ENCODE measurements at places on chromosomes 12 and 14.
A peak's percentile ranks its signal among the peaks of the same experiment; 100 is the strongest.

- no peak for DNase-seq
Observed at GRCh38 chr12:45357539-45358417, 141.9 kb downstream of the ANO6 start.

DNA sequence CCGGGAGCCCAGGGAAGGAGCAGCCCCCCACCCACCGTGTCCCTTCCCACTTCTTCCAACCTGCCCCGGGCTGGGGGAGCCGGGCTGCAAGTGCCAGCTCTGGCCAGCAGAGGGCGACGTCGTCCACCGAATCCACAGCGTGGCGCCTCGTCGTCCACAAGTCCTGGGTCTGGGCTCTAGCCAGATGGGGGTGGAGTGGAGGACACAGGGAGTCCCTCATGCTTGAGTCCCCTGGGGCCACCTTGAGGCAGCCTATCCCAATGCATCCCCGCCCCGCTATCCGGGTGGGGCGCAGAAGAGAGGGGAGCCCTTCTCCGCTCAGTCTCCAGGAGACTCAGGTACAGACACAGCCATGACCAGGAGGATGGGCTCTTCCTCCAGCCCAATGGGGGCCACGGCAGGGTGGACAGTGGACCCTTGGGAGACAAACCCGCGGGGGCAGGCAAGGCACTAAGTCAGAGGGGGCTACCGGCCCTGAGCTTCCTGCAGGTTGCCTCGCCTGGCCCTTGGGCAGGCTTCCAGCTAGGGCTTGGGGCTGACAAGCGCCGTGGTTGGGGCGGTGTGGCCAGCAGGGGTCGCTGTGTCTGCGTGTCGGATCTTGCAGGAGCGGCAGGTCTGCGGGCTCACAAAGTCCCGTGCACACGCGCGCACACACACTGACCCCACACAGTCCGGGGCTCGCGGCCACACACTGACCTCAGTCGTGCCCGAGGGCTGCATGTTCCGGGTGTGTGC, 5.5 kb downstream of the AQP5 start:
- peak; percentile 92 for DNase-seq

GRCh38 chr12:12095021-12095420, 24.3 kb downstream of the BCL2L14 start:
- DNase-seq: no peak

DNA sequence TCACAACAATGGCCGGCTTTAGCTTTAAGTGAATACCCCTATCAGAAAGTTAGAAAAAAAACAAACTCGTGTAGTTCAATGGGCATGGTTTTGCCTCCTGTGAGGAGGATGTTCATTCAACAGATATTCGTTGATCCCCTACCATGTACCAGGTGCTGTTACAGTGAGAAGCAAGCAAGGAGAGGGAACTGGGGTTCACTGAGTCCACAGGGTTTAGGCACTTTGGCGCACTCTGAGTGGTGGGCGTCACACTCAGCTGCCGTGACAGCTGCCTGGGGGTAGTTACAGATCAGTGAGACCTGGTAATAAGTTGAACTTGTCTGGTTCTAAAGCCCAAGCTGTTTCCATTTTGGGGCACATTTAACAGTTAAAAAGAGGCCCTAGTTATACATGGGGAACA, 74.2 kb downstream of the PAPOLA start:
- DNase-seq: no peak

GRCh38 chr12:47776471-47777143, 3.6 kb downstream of the SLC48A1 start:
- no peak for DNase-seq

DNA sequence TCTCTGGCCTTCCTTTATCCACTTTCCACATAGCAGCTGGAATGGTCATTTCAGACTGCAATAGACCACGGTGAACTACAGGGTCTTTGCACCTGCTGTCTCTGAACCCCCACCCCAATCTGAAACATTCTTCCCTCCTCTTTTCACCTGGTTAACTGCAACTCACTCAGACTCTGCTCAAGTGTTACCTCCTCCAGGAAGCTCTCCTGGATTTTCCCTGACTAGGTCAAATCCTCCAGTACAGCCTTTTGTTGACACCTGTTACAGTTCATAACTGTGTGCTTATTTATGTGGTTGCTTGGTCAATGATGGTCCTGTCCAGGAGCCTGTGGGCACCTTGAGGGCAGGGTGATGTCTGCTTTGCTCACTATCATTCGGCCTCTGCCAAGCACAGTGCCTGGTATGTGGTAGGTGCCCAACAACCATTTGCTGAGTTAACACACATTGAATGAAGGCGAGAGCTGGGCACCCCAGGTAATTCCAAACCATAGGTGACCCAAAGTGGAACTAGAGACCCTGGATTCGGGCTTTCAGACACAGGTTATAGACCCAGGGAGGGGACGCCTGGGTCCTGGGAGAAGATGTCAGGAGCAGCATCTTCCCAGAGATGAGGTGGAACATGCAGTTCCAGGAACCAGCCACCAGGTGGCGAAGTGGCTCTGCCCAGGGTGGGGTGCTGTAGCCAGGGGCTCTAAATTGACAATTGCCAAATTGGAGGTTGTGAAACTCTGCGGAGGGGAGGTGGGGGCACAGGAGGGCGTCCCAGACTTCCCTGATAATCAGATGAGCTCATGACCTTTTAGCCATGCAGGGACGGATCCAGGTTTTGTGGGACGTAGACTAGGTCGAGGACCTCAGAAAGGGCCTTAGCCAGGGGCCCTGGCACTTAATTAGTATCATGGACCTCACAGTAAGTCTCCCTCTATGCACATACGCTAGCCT, 28.1 kb downstream of the TRPV4 start:
- DNase-seq: peak; percentile 83

GRCh38 chr12:53752621-53753020, 842 bp upstream of the CISTR start:
- DNase-seq: no peak

DNA sequence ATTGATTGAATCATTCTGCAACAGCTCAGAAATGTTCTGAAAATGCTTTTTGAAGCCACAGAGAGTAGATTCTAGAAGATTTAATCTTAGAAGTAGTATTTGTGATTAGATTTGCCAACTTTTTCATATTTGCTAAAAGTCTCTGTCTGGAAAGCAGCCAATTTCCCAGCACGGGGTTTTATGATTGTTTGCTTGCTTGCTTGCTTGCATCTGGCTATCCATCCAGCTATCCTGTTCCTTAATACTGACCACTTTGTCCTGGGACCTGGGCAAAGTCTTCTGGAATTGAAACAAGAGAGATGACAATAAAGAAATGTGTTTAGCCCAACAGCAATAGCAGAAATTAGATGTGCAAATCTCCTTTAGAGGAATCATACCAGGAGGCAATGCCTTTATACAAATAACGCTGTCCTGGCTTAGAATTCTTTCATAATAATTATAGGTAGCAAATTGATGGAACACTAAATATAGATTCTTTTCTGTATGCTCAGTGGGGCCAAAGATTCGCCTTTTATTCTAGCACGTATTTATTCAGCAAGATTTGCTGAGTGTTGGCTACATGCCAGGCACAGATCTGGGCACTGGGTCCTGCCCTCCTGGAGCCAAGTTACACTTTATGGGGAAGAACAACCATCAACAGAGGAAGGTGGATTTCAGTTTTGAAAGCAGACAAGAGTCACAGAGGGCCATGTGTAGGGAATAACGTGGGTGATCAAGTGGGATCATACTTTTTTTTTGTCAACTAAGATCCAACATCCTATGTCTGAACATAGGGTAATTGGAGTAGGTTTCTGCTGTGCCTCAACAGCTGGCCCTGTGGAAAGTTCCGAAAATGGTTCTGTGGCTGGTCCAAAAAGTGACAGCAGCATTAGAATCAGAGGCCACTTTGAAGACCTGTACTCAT, 25.3 kb downstream of the MYBPC1 start:
- DNase-seq: no peak
